ENCODE measurements at places on chromosomes 12 and 14. TPM values are rescaled to one million over a fixed set of nuclear protein-coding genes. Genes with fewer than 3 reads are reported as not detected.

Gene SLCO1A2
- not detected for total RNA-seq

DNA sequence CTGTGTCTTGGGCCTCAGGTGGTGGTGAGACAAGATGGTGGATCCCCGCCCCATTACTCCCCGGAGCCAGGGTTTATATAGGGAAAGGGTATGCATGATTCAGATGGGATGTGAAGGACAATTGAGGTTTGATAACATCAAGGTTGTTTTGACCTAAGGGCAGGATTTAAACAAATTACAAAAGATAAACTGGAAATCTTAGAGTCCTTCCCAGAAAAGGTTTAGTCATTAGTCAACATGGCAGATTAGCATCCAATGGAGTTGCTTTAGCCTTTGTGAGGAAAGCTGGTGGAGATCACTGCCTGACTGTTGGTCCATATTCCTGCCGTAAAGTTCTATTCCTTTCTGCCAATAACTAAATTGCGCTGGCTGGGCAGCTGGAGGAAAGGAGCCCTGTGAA is 15.6 kb upstream of the FRMD6 start:
- no peak for DNase-seq

DNA sequence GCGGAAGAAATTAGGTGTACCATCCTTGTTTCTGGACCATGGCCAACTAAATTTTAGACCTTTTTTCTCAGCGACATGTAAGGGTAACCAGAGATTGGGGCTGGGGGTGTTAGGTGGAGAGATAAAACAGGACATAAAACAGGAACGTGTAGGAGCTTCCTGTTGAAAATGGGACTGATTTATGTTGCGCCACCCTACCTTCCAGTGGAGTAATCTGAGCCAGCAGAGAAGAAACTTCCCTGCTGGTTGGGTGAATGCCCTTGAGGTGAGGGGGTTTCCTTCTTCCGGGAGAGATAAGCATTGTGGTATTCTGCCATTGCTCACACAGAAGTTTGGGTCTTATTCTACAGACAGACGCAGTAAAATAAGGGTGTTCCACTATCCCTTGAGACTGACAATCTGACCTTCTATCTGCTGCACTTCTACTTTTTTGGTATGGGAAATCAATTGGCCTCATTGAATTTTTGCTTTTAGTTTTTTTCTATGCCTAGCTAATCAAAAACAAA is 417.6 kb downstream of the PCNX1 start:
- DNase-seq, result peak; percentile 60

Gene CLEC9A
- not detected for total RNA-seq

- DNase-seq, result no peak
Observed at GRCh38 chr12:114141921-114142564, 175.9 kb upstream of the RBM19 start.

GRCh38 chr14:92677087-92677668 is 71.2 kb downstream of the LGMN start:
- DNase-seq, result peak; percentile 36

- no peak for DNase-seq
Observed at GRCh38 chr12:99146730-99147129, 500.8 kb upstream of the GARIN6 start.

GRCh38 chr12:51508285-51508684 is 82.7 kb upstream of the SCN8A start:
- no peak for DNase-seq

DNA sequence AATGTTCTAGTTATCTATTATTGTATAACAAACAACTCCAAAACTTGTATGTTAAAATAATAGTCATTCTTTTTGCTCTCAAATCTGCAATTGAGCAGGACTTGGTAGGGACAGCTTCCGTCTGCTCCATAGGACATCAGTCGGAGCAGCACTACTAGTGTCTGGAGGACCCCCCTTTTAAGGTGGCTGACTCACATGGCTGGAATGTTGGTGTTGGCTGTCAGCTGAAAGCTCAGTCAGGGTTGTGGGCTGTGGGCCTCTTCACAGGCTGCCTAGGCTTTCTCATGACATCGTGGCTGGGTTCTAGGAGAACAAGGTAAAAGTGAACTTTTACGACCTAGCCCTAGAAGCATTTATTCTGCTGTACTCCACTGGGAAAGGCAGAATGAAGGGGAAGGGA is 160.6 kb downstream of the ANO4 start:
- DNase-seq, result no peak

GRCh38 chr14:61670576-61670975 is 24.7 kb upstream of the HIF1A start:
- no peak for DNase-seq

All from OCI-LY7 (cell line).